Pulmonary artery endothelial cell (primary cell): ENCODE measurements at places on chromosomes 6 and 20.

DNA sequence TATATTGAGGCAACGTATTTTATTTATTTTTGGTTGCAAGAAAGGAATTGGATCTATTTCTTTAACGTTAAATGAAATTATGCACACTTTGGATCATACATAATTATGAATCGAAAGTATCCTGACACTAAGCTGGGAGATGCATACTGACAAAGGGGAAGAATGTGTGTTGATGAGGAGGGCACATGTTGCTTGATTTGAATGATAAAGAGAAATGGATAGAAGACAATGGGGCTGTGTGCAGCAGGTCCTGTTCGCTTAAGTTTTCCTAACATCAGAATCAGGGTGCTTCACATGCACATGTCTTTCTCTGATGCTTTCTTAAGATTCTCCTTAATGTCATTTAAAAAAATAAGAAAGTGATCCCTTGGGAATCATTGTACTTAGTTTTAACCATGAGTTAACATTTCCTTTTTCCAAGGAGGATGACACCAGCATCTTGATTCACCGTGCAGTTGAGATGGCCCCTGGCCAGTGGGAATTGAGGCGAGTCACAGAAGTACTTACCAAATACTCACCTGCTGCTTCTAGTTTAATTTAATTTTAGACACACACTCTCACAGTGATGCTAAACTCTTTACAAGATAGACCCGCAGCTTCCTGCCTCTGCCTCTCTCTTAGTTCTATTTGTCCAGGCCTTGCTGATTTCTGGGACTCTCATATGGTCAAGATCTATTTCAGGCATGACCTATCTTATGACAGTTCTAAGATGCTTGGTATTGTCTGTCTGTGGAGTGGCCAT is 116.5 kb downstream of the CLIC5 start:
- DNase-seq: no peak

GRCh38 chr20:48676795-48677460 is 150.9 kb downstream of the PREX1 start:
- no peak for DNase-seq

GRCh38 chr6:81995548-81996289 is 243.2 kb upstream of the TENT5A start:
- no peak for DNase-seq

DNA sequence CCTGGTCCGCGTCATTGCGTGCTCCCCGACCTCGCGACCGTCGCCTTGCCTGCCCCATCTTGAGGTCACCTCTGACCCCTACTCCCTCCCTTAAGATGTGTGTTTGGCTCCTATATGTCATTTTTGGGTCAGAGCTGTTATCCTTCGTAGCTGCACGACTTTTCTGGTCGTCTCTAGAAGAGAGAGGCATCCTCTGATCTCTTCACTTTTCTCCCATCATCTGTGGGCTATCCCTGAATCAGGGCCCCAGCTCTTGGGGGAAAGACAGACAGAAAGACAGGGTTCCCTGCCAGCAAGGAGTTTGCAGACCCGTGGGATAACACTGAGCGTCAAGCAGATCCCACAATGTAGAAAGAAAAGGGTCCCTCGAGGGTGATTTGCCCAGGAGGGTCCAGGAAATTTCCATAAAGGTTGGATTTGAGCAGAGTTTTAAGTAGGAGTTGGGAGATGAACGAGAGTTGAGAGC is 555 bp downstream of the FAM120B start:
- DNase-seq: no peak

- no peak for DNase-seq
These were observed 129.2 kb upstream of the PRND start for GRCh38 chr20:4592316-4593148.

GRCh38 chr20:7291946-7292345 is 524.5 kb downstream of the BMP2 start:
- no peak for DNase-seq

GRCh38 chr6:13661647-13662046 is 46.5 kb downstream of the NOL7 start:
- no peak for DNase-seq

- no peak for DNase-seq
These were observed 70.9 kb downstream of the SNX5 start for GRCh38 chr20:17897566-17898307.

- DNase-seq: no peak
These were observed 124.7 kb downstream of the TMEM242 start for GRCh38 chr6:157198425-157199279.

- DNase-seq: no peak
These were observed 48.1 kb downstream of the KCNS1 start for GRCh38 chr20:45052698-45053429.

GRCh38 chr6:45663251-45664221 is 285.8 kb upstream of the SUPT3H start:
- DNase-seq: no peak

DNA sequence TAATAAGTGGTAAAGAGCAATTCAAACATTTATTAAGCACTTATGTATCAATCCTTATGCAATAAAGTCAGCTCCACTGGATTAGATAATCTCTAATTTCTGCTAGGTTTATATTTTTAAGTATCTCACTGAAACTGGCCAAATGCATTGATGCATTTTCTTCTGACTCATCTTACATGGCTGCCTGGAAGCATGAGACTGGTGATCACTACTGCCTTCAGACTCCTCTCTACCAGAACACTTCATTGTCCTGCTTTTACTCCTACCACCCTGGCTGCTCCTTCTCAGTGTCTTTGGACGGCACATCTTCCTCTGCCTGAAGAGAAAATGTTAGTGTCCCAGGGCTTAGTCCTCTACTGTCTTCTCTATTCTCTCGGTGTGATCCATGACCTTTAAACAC is 7.4 kb downstream of the CEP85L start:
- no peak for DNase-seq

DNA sequence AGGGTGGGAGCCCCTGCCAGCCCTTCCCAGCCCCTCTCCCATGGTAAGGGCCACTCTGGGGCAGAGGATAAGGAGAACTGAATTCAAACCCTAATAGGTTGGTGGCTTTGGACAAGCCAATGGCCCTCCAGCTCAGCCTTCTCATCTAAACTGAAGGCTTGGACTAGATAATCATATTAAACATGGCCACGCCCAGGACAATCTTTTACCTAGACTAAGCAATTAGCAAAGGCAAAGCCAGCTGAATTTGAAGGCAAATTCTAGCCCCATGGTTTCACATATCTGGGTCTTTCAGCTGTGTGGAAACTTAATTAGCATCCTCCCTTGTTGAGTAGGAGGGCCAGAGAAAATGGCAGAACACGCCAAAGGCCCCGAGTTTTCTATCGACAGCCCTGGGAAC is 10.7 kb downstream of the SLC22A23 start:
- no peak for DNase-seq

- DNase-seq: no peak
These were observed 84.2 kb upstream of the PMEPA1 start for GRCh38 chr20:57794036-57794435.

DNA sequence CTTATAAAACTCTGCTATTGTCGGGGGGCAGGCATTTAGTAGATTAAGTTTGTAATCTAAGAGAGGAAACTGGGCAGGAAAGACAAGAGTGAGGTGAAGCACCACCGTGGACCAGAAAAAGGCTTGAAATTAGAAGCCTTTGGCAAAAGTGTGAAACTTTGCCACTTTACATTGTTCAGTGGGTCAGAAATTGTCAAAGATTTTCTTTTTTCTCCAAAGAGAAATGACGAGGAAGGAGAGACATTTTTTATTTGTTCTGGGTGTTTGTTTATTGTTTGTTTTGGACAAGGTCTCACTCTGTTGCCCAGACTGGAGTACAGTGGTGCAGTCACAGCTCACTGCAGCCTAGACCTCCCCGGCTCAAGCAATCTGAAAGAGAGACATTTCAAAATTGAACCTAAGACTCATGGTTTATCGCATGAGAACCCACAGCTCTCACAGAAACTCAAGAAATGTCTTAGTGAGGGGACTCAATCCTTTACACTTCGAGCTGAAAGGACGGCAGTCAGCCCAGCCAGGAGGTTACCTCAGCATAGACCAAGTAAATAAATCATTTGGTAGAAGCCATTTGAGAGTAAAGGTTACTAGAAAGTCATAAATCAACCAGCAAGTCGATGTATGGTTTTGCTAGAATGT is 262.8 kb upstream of the TAB2 start:
- no peak for DNase-seq

GRCh38 chr6:158793432-158793831 is 25.7 kb downstream of the EZR start:
- DNase-seq: no peak

GRCh38 chr6:32659856-32660595 is 6.4 kb downstream of the HLA-DQB1 start:
- DNase-seq: no peak

DNA sequence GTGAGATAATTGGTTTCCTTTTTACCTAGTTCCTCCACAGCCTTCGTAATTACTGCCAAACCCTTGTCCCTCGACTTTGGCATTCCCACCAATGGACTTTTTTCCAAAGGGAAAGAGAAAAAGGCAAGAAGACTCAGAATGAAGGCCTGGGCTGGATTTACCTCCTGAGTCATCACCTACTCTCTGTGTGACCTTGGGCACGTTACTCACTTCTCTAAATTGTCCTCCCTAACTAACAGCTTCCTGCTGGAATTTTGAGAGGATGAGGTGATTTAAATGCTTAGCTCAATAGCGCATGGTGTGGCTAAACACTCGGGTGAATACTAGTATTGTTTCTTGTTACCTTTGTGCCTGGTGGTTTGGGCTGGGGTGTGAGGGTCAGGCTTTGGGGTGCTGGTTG is 146.6 kb downstream of the DHX35 start:
- peak; percentile 30 for DNase-seq

DNA sequence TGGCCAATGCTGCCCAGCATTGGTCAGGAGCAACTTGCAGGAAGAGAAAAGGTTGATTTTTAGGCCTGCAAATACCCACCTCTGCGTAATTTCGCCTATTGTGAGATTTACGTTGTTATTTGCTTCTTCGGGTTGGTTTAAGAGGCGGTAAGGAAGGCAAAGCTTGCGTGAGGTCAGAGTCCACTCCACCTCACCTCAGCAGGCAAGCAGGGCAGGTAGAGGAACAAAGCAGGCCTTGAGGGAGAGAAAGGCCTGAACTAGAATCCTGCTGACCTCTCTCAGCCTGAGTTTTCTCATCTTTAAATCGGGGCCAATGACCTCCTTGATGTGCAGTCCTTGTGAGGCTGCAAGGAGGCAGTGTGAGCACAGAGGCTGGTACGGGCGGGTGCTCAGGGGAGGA is 239.1 kb downstream of the CDC5L start:
- DNase-seq: no peak

GRCh38 chr6:7924867-7925266 is 14.3 kb upstream of the TXNDC5 start:
- DNase-seq: no peak

GRCh38 chr6:37565267-37566110 is 65.8 kb upstream of the CCDC167 start:
- DNase-seq: no peak

GRCh38 chr6:84581494-84582259 is 182.7 kb downstream of the TBX18 start:
- no peak for DNase-seq

DNA sequence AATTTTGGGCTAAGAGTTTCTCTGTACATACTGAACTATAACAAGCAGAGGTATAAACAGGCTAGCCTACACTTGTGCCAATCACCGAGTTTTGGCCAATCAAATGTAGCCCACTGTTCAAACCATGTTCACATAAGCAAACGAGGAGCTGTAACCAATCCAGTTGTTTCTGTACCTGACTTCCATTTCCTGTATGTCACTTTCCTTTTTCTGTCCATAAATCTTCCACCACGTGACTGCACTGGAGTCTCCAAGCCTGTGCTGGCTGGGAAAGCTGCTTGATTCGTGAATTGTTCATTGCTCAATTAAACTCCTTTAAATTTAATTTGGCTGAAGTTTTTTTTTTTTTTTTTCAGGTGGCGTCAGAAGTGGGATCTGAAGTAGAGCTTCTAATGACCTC is 332.9 kb downstream of the RNF144B start:
- no peak for DNase-seq

DNA sequence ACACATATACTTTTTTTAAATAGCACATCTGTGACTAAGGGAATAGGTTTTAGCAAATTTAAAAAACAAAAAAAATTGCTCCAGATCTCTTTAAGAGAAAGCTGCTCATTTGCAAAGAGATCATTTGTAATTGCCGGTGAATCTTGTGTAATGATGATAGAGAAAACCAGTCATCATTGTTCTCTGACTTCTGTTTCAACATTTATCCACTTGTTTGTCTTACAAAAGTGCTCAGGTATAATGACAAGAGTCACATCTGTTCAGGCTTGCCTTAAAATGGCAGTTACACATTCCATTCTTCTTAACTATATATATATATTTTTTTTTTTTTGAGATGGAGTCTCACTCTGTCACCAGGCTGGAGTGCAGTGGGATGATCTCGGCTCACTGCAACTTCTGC is 165.2 kb downstream of the AIG1 start:
- DNase-seq: no peak

- no peak for DNase-seq
These were observed 72.6 kb upstream of the ZNF184 start for GRCh38 chr6:27545271-27546046.

DNA sequence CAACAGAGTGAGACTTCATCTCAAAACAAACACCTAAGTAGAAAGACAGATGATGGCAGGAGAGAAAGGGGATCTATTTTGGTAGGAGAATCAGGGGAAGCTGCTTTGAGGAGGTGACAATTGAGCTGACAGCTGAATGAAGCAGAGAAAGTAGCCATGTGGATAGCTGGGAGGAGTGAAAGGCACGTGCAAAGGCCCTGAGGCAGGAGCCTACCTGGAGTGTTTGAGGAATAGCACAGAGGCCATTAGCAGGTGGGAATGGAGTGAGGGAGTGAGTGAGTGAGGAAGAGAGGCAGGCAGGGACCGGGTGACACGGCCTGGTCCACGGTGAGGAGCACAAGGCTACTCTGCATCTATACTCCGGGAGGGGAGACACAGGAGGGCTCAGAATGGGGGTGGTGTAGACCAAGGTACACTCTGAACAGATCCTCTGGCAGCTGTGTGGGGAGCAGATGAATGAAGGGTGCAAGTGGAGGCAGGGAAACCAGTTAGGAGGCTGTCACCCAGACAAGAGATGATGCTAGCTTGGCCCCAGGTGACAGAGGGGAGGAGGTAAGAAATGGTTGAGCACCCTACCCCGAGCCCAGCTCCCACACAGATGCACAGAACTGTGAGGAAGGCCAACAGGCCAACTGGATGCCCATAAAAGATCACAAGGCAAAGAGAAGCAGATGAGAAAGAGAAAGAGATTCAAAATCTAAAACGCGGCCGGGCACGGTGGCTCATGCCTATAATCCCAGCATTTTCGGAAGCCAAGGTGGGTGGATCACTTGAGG is 43.6 kb downstream of the NFATC2 start:
- DNase-seq: no peak
